ENCODE measurements at places on chromosomes 6 and 20. TPM values are rescaled to one million over a fixed set of nuclear protein-coding genes. Genes with fewer than 3 reads are reported as not detected.

DNA sequence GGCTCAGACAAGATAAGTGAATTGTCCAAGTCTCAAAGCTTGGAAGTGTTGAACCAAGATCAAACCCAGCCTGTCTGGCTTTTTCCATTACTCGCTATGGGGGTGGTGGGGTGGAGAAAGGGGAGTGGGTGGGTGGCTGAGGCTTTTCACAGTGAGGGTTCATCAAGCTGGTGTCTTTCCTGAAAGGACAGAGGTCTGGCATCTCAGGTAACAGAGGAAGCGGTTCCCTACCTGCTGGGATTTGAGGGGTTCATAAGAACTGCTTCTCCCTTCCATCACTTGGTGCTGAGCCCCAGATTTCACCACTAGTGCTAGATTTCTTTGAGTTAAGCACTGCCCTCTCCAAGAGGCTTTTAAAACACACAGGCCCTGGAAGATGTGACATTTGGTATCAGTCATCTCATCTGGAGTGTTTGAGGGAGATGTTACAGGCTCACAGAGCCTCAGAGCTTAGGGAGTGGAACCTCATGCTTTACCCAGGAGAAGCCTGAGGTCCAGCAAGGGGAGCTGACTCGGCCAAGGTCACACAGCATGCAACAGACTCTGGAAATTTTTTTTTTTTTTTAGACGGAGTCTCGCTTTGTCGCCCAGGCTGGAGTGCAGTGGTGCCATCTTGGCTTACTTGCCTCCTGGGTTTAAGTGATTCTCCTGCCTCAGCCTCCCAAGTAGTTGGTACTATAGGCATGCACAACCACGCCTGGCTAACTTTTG lies 6.0 kb upstream of the VEGFA start:
- no peak for DNase-seq

GRCh38 chr6:107460083-107460631 lies 793 bp upstream of the PDSS2 start:
- DNase-seq, result peak; percentile 1

- DNase-seq, result no peak
Measured at GRCh38 chr6:104527311-104527710, 332.4 kb downstream of the HACE1 start.

DNA sequence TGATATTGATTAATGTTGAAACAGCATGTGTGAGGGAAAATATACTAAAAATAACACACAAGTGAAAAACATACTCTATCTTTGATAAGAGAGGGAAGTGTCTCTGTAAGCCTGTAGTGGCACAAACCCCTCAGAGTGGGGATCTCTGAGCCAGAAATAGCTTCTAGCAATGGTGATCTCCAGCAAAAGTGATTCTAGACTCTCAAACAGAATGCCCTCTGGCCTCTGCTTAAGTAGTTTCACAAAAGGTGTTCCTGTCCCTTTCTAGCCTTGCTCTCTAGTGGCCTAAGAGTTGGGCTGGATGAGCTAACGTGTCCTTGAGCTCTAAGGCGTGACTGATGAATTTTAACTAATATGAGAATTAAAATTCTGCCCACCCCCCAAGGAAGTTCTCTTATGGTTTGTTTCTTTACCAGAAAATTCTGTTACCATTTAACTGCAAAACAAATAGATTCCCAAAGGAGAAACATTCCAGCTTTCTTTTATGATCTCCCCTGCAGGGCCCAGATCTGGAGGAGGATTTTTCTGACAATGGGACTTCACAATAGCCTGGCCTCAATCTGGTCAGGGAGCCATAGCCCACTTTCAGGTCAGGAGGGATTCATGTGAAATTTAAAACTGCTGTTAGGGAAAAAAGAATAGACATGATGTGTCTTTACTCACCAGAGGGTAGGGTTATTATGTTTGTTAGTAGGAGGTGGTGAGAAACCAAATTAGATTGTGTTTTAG lies 182.5 kb upstream of the LAMP5 start:
- DNase-seq, result no peak

The HDGFL1 gene
- polyA plus RNA-seq, result not detected

The TINAG gene
- polyA plus RNA-seq, result not detected

All from forelimb muscle (tissue), 1 donor.